ENCODE measurements at places on chromosomes 6 and 20. TPM values are rescaled to one million over a fixed set of nuclear protein-coding genes. Genes with fewer than 3 reads are reported as not detected.

The ENPP5 gene
- total RNA-seq: 0.04 TPM

The EFCAB8 gene
- total RNA-seq: not detected

The BPIFB1 gene
- not detected for total RNA-seq

The TUBB2B gene
- total RNA-seq: 5.1 TPM

The RAB44 gene
- total RNA-seq: not detected

The SESN1 gene
- 3.4 TPM for total RNA-seq

The ULBP1 gene
- 0.86 TPM for total RNA-seq

The DPPA5 gene
- total RNA-seq: not detected

The COX4I2 gene
- total RNA-seq: not detected

The PRKN gene
- not detected for total RNA-seq

The BPI gene
- not detected for total RNA-seq

The MUC21 gene
- total RNA-seq: not detected

The SAMD5 gene
- 1.2 TPM for total RNA-seq

The PTK7 gene
- total RNA-seq: 69.1 TPM

The MAP7 gene
- 13.9 TPM for total RNA-seq

The OTOR gene
- total RNA-seq: not detected

The RPS10 gene
- total RNA-seq: 2,227 TPM

The MOCS1 gene
- 6.0 TPM for total RNA-seq

The SPATS1 gene
- total RNA-seq: not detected

The MYB gene
- total RNA-seq: 4.4 TPM

The REM1 gene
- not detected for total RNA-seq

The NKX2-2 gene
- not detected for total RNA-seq

The MATN4 gene
- not detected for total RNA-seq

The GGTLC1 gene
- total RNA-seq: not detected

The PSMB9 gene
- total RNA-seq: 1.5 TPM

The RHAG gene
- not detected for total RNA-seq

The ADGRF5 gene
- 0.75 TPM for total RNA-seq

The SH3BGRL2 gene
- total RNA-seq: 3.8 TPM

The COL9A1 gene
- not detected for total RNA-seq

The ECI2 gene
- total RNA-seq: 143 TPM

Data from PC-3 (cell line).